ENCODE measurements at places on chromosomes 13 and 19.

DNA sequence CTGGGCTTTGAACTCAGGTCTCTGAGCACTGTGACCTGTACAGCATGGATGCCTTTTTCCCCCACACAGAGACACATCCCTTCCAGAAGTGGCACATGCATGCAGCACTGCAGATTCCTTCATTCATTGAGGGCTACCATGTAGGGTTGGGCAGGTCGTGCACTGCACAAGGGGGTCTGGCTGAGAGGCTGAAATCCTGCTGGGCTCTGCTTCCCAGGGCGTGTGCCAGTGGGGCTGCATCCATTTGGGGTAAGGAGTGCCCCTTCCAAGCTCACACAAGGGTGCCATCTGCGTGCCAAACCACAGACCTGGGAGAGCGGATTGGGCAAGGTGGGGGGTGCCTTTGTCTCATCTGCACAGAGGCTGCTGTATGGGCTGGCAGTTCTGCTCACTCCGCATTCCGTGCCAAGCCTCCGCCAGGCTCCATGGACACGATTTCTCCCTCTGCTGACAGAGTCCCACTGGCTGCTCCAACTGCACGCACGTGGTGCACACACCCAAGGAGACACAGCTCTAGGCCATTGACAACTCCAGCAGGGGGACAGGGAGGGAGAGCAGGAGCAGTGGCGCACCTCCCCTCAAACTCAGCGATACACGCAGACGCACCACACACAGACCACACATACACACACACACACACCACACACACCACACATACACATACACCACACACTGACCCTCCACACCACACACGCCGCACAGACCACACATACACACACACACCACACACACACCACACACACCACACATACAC lies 4.5 kb upstream of the SHISA7 start:
- DNase-seq, result no peak

- no peak for DNase-seq
Measured at GRCh38 chr13:99332456-99332855, 25.3 kb upstream of the GPR183 start.

DNA sequence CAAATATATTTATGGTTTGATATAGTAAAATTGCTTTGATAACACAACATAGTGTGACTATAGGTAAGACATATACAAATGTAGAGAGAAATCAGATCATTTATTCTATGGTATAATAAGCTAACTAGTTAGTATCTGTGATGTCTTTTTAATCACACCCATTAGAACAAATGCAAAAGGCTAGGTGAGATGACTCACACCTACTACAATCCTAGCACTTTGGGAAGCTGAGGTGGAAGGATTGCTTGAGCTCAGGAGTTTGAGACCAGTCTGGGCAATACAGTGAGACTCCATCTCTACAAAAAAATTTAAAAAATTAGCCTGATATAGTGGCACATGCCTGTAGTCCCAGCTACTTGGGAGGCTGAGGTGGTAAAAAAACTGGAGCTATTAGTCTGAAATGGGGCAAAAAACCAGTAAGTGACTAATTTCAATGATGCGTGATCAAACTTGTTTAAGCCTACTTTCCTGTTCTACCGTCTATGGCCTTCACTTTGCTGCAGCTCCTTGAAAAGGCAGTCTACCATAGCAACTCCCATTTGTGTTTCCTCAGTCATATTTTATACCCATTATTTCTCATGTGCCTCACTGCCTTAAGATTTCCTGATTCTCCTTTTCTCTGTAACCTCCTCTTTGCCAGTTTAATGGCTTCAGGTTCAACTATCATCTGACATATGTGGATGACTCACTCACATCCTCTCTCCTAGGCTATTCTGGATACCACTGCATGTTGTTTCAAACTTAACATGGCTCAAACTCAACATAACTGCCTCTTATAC lies 12.5 kb downstream of the ALG5 start:
- no peak for DNase-seq

DNA sequence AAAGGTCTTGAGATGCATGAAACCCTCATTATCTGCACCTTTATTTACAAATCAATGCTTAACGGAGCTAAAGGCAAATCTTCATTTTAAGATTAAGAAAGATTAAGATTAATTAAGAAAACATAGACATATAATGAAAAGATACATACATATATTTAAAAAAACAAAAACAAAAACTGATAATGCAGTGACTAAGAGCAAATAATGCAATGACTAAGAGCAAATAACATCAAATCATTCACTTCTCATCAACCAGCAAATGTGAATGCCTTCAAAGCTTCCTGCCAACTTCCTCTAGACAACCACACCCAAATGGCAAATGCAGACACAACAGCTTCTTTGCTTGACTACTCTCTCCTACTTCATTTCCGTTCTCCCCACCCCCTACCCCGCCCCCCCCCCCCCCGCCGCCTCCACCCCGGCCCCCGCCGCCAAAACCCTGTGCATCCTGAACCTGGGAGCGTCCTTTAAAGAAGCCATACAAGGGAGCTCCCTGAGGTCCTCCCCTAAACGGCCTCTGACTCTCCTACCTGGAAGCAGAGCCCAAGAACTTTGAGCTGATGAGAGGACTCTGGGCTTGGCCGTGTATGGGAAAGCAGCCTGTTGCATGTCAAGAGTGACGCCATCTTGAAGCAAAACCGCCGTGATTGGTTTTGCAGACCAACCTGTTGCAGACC lies 24.5 kb downstream of the TEX101 start:
- DNase-seq, result no peak

- DNase-seq, result no peak
Measured at GRCh38 chr19:1257475-1258162, 9.2 kb downstream of the MIDN start.

DNA sequence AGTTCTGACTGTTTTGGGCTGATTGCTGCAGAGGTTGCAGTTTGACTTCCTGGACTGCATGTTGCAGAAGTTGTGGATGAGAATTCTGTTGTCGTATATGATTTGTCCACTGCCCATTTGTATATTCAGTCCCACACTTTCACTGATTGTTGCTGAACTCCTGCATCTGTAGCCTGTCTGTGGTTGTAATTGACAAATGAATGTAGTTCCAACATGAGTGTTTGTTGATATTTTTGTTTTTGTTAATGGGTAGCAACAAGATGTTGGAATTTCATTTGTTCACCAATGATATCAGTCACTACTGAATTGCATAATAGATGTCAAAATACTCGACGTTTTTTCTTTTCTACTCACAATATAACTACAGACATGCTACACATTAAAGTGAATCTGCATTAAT lies 533.9 kb downstream of the DCT start:
- DNase-seq, result no peak

DNA sequence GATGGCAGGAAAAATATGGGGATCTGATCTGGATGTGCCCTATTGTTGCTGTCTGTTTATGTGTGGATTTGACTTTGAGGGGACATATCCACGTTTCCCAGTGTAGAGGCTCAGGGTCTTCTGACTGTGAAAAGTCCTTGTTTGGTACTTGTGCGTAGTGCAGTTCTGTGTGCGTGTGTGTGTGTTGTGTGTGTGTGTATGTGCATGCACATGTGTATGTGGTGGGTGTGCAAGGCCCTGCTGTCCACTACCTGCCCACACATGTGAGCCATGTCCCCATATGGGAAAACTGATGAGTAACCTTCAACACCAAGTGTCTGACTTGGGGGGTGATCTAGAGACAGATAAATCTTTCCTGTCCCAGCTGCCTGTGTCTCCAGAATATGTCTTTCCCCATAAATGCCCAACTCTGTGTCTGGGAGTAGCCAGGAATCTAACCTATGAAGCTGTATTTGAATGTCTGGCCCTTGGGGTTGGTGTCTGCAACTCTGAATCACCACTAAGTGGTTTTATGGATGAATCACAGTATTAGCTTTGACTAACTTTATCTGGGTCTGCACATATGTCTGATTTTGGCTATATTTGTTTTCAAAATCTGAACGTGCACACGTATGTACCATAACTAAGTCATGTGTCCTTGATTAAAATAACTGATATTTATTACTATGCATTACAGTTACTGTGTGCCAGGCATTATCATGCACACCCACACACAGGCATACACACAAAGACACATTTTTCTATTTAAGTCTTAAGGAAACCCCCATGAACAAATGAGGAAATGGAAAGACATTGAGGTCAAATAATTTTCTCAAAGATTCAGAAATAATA lies 17.4 kb downstream of the KLK2 start:
- DNase-seq, result no peak

DNA sequence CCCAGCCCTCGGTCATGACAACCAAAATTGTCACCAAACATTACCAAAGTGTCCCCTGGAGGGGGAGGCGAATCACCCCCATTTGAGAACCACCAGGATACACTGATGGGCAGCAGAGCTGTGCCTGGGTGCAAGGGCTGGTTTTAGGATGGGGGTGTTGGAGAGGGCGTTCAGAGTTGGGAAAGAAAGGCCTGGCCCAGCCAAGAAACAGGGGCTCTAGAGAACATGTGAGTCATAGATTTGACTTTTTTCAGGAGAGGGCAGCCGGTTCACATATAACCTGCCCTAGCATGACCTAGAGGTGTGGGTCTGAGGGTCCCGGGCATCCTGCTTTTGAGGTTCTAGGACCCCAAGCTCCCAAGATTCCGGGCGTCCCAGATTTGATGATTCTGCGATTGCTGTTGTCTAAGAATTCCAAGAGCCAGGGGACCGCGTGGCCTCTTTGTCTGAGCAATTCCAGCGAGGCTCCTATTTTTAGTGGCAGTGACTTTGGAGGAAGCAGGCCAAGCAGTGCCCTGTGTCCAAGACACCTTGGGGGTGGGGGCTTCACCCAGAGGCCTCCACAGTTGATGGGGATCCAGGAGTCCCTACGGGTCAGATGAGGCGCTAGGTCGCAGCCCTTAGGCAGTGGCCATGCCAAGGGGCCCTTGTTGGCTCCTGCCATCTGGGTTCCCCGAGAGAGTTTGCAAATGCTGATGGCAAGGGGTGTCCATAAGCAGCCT lies 5.1 kb downstream of the WIZ start:
- DNase-seq, result no peak
